ENCODE measurements at places on chromosomes 4 and X.
A peak's percentile ranks its signal among the peaks of the same experiment; 100 is the strongest.

DNA sequence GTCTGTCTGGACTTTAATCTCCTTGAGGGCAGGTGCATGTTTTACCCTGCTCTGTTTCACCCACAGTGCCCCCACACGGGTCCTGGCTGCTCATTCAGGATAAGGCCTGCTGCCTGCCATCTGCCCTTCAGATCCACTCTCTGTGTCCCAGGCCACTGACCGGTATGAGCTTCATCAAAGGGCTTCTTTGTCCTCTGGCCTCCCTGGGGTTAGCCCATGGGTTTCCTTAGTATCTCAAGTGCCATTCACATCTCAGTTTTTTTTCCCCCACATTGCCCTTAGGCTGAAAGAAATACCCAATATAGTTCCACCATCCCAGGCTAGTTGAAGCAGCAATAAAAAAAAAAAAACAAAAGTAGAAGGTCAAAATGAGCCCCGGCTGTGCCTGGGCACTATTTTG lies 9.3 kb downstream of the CD99L2 start:
- DNase-seq, result no peak

DNA sequence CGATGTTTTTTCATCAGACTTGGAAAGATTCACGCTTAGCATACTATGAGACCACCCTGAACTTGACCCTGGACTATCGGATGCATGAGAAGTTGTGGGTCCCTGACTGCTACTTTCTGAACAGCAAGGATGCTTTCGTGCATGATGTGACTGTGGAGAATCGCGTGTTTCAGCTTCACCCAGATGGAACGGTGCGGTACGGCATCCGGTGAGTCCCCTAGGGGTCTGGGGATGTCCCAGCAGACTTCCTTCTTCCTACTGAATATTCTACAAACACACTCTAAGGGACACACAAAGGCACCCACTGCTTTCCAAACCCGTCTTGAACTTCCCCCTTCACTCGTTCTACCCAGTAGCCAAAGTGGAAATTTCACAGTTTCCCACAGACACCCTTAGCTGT lies 9.3 kb downstream of the GABRQ start:
- no peak for DNase-seq

DNA sequence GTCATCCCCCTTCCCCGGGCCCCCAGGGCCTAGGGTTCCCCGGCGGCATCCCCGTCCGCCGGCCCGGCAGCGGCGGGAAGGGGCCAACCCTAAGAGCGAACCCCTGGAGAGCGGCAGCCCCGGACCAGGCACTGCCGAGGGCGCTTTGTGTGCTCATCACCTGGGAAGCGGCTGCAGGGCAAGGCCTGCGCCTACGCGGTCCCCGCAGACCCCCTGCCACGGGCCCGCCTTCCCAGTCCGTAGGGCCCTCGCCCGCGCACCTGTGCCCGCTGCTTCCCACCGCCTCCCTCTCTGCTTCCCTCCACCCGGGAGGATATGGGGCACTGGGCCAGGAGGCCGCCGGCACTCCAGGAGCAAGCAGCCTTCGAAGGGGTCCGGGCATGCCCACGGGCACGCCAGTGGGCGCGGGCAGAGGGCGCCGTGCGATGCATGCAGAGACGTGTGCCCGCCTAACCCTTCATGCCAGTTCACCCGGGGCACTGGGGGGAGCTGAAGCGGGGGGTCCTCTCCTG lies 2.6 kb downstream of the FLNA start:
- DNase-seq, result no peak

DNA sequence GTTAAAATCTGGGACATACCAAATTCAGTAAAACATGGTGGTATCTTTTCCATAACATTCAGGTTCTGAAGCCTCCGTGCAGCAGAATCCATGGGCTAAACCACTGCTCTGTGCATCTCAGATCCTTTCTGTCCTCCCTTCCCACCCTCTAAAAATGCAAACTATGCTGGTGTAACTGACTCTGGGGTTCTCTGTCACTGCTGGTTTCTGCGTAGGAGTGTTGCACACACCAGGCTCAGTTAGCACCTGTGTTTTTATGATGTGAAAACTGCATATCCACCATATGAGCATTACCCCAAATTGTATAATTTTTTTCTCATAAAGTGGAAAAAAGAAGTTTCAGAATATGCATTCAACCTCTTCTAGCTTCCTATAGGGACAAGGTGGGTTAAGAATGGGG lies 22.4 kb upstream of the IL21 start:
- no peak for DNase-seq

- DNase-seq, result no peak
Observed at GRCh38 chrX:83819304-83819703, 41.6 kb upstream of the CYLC1 start.

DNA sequence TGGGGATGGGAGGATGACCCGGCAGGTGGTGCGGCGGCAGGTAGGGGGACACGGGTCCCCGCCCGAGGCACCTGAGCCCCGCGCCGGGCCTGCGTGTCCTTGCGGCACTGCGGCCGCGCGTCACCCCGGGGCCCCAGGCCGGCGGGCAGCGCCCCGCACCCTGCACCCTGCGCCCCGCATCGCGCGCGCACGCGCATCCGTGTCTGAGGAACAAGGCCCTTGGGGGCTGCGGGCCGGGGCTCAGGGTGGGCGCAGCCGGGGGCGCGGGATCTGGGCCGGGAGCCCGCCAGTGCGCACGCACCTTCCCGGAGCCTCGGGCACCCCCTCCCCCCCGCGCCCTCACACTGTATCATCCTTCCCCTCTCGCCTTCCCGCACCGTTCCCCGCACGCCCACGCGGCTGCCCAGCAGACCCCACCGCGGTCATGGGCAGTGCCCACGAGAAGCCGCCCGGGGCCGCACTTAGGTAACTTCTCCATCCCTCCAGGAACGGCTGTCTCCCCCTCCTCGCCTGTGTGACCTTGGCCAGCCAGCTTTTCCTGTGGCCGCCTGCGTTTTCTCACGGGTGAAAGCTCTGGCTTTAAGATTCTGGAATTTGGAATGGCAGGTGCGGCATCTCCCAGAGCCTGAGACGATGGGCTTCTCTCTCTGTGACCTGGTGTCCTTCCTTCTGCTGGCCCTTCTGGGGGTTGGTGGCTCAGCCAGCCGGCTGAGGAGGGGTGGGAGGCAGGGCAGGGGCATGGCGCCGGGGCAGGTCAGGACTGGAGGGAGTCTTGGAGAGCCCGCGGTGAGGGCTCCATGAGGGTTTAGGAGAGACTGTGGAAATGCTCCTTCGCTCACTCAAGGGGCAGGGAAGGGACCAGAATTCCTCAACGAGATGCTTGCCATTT lies 748 bp downstream of the ATP2B3 start:
- no peak for DNase-seq

DNA sequence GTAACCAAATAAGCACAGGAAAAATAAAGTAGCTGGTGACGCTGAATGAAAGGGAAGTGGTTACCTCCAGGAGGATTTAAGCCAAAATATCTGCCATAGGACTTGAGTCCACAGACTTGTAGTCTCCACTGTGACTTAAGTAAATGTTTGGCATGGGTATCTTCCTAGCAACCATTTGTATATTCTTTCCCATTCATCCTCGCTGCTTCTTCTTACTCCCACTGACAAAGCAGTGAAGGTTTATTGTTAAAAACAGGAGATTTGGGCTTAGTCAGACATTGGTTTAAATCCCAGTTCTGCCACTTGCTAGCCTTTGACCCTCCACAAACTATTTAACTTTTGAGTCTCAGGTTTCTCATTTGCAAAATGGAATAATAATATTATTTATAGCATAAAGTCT lies 22.3 kb downstream of the COL4A6 start:
- no peak for DNase-seq

- no peak for DNase-seq
Observed at GRCh38 chr4:142098900-142099545, 462.6 kb downstream of the IL15 start.

DNA sequence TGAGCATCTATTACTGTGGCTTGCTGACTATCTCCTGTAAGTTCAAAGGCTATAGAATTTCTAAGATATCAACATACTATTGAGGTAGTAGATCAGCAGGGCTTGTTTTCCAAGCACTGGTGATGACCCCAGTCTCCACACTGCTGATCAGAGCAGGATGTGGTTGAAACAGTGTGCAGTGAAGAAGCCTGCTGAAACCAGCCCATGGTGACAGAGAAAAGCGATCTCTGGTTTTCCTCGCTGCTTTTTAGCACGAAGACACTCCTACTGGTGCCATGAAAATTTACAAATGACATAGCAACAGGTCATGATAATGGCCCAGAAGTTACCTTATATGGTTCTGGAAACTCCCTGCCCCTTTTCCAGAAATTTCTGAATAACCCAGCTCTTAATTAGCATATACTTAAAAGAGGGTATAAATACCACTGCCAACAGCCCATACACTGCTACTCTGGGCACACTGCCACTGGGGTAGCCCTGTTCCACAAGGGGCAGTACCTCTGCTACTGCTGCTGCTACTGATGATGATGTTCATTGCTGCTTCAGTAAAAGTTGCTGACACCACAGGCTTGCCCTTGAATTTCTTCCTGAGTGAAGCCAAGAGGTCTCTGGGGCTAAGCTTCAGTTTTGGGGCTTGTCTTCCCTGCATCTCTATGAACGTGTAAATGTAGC lies 1689.5 kb upstream of the PCDH10 start:
- no peak for DNase-seq

DNA sequence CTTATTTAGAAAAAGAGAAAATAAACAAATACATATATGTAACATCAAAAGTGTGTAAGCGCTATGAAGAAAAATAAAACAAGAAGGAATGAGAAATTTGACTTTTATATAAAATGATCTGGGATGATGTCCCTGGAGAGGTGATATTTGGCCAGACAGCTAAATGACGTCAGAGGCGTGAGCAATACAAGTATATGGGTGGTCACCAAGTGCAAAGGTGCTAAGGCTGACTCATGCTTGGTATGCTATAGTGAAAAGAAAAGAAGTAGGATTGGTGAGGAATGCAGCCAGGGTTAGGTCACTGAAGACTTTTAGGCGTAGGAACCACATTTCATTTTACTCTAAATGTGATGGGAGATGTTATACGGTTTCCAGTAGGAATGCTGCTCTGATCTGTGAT lies 1049.1 kb upstream of the TENM3 start:
- no peak for DNase-seq

DNA sequence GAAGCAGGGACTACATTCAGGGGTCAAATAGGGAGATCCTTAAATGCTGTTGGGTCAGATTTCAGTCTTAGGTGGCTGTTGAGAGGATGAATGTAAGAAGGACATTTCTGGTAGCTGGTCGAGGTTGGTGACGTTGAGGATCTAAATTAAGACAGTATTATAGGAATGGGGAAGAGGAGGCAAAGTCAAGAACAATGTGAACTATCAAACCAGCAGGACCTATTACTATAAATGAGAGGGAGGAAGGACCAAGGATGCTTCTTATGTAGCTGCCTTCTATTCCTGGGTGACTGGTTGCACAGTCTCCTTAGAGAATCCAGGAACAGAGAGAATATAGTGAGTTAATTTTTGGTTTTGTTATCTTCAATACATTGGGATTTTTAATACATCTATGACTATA lies 118.5 kb upstream of the BMPR1B start:
- no peak for DNase-seq

DNA sequence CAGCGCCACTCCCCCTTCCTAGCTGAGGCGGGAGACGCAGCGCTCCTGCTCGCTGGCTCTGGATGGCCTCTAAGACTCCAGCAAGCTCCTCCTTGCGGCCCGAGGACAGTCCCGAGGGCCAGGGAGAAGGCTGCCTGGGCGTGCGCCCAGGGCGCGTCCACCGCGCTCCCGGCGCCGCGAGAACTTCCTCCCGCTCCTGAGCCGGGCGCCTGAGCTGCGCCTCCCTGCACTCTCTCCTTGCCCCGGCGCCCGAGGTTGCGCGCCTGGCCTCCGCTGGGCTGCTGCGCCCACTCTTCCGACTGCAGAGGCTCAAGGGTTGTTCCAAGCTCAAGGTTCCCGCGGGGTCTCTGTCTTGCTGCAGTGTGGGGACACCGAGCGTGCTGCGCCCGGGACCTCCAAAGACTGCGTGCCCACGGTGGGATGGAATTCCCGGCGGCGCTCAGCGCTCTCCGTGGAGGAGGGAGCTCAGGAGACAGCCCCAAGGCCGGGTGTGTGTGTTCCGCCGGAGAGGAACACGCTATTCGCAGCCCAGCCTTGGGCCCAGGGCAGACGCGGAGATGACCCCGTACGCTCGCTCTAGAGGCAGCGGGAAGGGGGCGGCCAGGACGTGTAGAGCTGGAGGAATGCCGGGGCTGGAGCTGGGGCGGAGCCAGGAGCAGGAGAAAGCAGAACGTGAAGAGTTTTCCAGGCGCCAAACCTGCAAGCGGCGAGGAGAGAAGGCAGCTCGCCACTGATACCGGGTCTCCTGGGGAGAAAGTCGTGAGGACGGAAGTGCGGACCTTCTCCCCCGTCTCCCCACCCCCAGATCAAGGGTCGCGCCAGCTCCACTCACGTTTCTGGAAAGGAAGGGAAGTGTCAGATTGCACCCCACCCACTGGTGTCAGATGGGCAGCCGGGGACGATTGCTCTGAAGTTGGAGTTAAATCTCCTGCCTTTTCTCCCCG lies at the start of gene ARHGAP6:
Gene ARHGAP6, minus strand, starts transcription at position 753 of the 944 bp plus-strand sequence. CDS start 1,092 bp downstream, outside the sequence.
- DNase-seq, result no peak

- DNase-seq, result peak; percentile 12
Observed at GRCh38 chr4:101126059-101126458, 221.3 kb downstream of the PPP3CA start.

DNA sequence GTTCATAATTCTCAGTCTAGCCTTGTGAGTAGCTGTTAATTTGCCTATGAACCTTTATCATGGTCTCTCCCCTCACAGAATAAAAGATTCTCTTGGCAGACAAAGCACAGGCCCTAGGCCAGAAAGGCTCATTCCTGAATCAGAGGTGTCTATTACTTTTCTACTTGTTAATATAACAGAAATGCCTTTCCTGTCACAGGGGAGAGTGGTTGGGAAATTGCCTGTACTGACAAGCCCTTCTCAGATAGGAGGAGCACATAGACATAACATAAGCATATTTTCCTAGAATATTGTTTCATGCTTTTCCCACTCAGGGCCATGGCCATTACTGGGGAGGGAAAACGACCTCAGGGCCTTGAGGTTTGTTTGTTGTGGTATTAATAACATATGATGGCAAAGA lies 308.3 kb downstream of the BMPR1B start:
- DNase-seq, result no peak

GRCh38 chr4:106609917-106610316 lies 241.3 kb upstream of the GIMD1 start:
- DNase-seq, result no peak

DNA sequence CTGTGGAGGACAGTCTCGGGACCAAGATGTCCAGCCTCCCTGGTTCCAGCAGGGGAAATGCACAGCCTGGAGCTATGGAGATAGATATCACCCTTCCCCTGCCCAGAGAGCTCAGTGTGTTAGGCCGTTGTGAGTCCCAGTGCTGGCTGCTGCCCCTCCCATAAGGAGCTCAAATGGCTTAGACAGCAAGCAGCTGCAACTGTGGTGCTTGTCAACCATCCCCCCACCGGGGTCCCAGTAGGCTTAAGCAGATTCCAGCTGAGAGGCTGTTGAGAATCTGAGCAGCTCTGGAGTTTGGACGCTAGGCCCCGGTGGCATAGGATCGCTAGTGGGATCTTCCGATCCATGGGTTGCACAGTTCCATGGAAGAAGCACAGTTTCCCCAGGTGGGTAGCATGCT lies 181.8 kb upstream of the POF1B start:
- DNase-seq, result no peak

DNA sequence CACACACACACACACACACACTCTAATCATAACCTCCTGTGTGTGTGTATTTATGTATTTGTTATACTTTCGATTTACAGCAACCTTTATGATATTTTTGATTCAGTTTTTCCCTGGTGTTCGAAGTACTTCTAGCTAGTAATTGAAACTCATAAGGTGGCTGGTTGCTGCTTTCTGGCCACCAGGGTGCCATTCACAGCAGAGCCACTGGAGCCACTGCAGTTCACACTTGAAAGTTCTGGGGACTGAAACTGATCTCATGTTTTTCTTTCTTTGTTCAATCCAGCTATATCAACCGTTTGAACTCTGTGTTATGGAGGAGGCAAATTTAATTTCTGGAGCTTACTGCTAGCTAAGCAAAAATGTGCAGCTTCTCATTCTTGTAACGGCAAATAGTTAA lies 419.4 kb downstream of the ADGRL3 start:
- no peak for DNase-seq
